ENCODE measurements at places on chromosomes 7 and 10.

DNA sequence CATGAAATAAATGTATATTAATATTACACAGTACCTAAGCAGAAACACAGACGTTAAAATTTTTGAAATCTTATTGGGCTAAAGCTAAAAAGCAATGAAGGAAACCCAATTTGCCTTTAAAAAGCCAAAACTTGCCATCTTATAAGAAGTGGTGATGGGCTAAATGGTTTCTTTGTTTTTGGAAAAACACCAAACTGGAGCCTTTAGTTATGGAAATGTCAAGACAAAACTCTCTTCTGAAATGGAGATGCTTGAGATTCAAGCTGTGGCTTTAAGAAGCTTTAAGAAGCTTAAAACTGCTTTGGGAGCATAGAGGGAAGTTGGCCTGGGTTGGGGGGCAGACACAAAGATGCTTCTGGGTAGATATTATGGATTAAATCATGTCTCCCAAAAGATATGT lies 277.0 kb downstream of the GFRA1 start:
- no peak for DNase-seq

DNA sequence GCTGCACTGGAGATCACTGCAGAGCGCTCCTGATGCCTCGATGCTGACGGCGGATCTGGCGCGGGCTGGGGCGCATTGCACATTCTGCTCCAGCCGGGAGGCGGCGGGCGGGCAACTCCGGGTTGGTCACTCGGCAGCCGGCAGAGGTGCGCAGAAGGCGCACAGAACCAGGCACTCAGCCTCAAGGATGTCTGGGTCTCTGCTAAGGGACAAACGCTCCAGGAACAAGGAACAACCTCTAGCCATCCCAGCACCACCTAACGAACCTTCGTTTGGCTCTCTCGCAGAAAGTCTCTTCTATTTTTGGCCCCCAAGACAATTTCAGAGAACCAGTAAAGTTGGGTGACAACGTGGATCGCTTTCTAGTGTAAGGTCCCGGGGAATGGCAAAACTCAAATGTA lies 254.6 kb downstream of the OTUD1 start:
- peak; percentile 46 for DNase-seq

GRCh38 chr7:144399946-144400345 lies 3.5 kb downstream of the NOBOX start:
- no peak for DNase-seq

DNA sequence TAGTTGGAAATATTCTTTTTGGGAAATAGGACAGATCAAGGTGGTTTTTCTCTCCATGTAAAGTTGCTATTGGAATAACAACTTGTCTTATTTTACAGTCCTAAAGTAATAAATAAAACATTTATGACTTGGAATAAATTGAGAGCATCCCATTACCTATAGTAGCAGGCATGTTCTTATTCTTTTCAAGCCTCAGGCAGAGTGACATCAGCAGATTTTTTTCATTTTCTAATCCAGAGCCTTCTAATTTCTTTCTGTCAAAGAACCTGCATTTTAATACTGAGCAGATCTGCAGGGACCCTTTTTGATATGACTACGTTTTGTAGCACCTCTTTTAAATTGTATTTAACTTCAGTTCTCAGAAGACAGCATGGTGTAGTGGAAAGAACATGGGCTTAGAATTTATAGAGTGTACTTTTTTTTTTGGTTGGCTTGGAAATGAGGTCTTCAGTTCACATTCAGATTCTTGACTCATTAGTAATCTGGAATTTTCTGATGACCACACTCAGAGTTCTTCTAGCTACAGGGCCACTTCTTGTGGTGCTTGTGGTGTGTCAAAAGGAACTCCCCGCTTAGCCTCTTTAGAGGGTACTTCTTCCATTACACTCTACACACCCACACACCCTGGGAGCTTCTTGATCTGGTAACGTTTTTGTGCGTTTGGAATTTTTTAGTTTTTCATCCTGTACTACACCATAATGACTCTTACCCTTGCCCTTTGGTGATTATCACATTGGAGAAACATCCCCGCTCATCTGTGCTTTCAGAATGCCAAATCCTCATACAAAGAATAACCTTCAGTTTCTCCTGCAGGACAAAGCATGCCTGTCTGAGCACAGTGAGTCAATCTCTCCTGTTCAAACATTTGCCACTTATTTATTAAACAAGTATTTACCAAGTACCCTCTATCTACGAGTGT lies 34.6 kb downstream of the AGK start:
- no peak for DNase-seq

DNA sequence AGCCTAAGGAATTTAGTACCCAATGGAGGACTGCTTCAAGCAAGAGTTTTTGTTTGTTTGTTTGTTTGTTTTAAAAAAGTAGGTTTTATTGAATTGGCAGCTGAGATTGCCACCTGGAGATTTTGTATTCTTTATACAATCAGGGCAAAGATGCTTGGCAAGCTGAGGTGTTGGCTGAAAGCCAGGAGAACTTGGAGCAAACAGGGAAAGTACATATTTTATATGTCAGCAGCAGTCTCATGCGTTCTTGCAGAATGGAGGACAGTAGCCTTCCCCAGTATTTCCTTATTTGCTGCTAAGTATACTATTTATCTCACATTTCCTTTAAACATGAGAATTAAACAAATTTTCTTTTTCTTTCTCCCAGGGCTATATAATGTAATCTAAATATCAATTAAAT lies 22.6 kb upstream of the ICA1 start:
- DNase-seq: peak; percentile 63

GRCh38 chr7:137825489-137825888 lies 21.3 kb downstream of the DGKI start:
- DNase-seq: no peak

Data from brain (organoid and tissue), 16 donors.